ENCODE measurements at places on chromosomes 1 and 21. TPM values are rescaled to one million over a fixed set of nuclear protein-coding genes. Genes with fewer than 3 reads are reported as not detected.

- DNase-seq = no peak
Measured at GRCh38 chr21:24023402-24023801, 1583.9 kb downstream of the MRPL39 start.

DNA sequence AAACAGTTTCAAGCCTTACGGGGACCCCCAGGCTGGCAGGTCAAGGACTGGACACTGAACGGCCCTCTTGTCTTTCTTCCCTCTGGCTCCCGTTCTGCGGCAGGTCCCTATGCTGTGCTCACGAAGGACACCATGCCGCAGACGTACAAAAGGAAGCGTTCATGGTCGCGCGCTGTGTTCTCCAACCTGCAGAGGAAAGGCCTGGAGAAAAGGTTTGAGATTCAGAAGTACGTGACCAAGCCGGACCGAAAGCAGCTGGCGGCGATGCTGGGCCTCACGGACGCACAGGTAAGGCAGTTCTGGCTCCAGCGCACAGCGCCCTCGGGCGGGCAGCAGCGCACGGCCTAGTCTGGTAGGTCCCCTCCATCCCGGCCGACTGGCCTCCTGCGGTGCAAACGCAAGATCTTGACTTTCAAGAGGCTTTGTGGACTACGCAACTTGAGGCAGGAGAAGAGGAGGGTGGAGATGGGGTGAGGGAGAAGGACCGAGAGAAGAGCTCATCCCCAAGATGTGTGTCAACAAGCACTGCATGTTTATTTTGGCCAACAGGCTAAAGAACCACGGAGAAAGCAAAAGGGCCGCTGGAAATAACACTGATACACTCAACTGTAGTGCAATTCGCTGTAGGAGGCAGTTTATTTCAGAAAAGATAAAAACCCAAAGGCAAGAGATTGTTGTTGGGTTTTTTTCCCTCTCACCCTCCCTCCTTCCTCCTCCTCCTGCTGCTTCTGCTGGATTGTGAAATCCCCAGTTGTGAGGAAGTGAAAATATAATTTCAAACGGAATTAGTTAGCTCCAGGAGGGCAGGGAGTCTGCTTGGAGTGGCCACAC is 3.0 kb downstream of the HLX start:
- DNase-seq = no peak

- DNase-seq = no peak
Measured at GRCh38 chr1:172451002-172451443, 7.2 kb upstream of the PIGC start.

The CHTOP gene
- 77.8 TPM for total RNA-seq

DNA sequence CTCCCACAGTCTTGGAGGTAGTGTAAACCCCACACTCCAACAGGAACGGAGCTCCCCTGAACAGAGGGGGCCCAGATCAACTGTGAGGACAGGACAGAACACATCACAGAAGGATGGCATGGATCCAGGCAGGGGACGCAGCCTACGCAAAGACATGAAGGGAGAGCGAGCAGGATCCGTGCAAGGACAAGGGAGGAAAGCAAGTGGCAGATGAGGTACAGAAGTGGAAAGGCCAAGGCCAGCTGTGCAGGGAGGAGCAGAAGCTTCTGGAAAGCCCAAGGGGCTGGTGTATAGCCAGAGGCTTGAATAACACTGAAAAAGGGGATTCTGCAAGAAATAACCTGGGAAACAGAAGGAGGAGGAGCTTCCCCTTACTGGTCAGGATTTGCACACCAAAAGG is 81.2 kb downstream of the SIPA1L2 start:
- no peak for DNase-seq

The EXO1 gene
- not detected for total RNA-seq

DNA sequence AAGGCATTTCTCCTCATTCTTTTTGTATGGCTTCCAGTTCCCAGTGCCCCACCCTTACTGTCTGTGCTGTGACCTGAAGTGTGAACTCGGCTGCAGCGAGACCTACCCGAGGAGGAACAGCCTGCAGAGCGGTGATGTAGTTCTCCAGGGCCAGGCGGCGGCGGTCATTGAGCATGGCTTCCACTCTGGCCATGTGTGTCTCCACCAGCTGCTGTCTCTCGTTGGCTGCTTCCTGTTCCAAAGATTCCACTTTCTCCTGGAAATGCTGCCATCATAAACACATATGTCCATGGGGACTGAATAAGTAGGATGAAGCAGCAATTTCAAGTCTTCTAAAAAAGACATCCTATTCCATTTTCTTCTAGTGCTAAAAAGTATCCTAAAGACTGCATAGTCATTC is 195.6 kb downstream of the APP start:
- DNase-seq = peak; percentile 50

DNA sequence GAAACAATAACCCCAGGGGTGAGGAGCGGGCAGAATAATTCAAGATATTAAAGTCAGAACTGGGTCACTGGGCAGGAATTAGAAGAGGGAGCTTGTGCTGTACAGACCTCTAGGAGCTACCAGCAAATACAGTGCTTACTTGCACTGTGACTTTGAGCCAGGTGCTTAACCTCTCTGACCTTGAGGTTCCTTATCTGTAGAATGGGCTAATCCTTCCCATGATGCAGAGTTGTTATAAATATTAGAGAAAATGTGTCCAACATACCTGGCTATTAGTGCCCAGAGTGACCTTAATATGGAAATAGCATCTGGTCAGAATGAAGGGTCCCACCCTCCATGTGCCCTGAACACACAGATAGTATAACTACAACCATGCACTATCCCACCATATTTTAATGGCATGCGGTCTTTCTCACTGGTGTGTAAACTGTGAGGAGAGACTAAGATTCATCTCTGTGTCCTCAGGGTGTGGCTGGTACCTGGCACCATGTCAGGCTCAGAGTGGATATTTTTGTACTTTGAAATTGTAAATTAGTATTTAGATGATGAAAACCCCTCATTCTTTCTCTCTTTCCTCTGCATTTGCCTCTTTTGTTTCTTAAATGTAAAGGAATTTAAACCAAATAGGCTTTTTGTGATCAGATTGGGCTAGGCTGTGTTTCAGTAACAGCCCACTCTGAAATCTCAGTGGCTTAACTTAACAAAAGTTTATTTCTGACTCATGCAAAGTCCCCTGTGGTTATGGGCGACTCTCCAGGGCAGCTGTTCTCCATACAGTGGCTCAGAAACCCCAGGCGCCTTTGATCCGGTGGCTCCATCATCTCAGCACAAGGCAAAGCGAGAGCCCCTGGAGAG is 60.0 kb upstream of the ROR1 start:
- no peak for DNase-seq

The AGPAT3 gene
- 69.8 TPM for total RNA-seq

Measured in heart right ventricle (tissue), 16 donors.